Activated T-helper 1 cell treated with anti-CD3 and anti-CD28 coated beads, Interleukin-12 subunit alpha, Interleukin-12 subunit beta, Interleukin-2, Interleukin-4 antibody, amounts not matched to agents 30 ng/mL and 10 ng/mL and 1 ng/mL, durations not matched to agents 14 hours and 24 hours and 36 hours (primary cell): ENCODE measurements at places on chromosomes 7 and 10. TPM values are rescaled to one million over a fixed set of nuclear protein-coding genes. Genes with fewer than 3 reads are reported as not detected.

DNA sequence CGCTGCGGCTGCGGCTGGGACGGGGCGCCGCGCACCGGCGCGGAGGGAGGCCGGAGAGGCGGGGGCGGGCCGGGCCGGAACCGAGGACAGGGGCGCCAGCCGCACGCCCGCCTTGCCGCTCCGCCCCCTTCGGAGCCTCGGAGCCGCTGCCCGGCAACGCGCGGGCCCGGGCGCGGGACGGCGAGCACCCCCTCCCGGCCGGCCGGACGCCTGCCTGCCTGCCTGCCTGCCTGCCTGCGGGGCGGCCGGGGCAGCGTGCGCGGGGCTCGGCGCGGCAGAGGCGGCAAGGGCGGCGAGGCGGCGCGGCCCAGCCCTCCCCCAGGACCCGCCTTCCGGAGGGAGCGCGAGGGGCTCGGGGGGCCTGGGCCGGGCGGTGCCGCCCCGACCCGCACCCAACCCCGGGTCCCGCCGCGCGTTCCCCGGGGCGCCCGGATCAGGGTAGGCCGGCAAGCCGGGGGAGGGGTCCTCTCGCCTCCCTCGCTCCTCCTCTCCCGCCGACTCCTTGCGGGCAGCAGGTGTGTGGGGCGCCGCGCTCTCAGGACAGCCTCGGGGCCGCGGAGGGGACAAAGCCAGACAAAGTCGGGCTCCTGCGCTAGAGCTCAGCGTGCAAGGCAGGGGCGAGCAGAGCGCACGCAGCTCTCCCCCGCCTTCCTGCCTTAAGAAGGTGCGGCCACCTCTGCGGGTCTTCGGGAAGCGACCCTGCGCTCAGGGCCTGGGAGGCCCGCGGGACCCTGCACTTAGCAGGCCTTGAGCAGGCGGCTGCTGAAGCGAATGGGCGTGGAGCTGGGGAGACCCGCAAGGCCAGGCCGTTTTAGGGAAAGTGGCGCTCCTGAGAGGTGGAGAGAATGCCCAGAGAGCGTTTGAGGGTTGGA is at the start of gene KIAA1549:
Gene KIAA1549, minus strand, starts transcription at position 58 of the 872 bp plus-strand sequence. CDS start 120 bp downstream, outside the sequence.
- DNase-seq, result peak; percentile 52
- H3K36me3 ChIP-seq, result no peaks in the 10 kb centered on the region
- peak within 1 kb of the TSS; percentile 85 for H3K4me3 ChIP-seq
- H3K27ac ChIP-seq, result peak within 1 kb of the TSS; percentile 63
- peaks cover 50% of the 10 kb centered on the region for H3K27me3 ChIP-seq
- peaks cover 9% of the 10 kb centered on the region for H3K4me1 ChIP-seq

DNA sequence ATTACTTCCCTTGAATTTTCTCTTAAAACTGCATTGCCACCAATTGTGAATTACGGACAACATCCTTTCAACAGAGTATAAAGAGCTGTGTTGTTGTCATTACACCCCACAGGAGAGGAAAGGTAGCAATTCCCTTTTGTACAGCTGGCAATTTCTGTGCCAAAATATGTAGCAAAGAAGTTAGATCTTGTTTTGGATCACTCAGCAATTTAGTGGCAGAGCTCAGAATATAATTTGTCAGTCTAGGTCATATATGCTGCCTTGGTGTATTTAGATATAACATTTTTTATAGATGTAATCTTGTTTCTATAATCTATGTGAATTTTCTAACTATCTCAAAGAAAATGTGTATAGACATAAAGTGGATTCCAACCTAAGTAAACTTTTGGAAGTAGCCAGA is 38.8 kb downstream of the NRBF2 start:
- no peaks in the 10 kb centered on the region for H3K27me3 ChIP-seq
- H3K4me3 ChIP-seq, result peak overlapping the region; percentile 53
- H3K36me3 ChIP-seq, result peaks cover 64% of the 10 kb centered on the region
- H3K4me1 ChIP-seq, result peaks cover 80% of the 10 kb centered on the region
- no peak for DNase-seq

DNA sequence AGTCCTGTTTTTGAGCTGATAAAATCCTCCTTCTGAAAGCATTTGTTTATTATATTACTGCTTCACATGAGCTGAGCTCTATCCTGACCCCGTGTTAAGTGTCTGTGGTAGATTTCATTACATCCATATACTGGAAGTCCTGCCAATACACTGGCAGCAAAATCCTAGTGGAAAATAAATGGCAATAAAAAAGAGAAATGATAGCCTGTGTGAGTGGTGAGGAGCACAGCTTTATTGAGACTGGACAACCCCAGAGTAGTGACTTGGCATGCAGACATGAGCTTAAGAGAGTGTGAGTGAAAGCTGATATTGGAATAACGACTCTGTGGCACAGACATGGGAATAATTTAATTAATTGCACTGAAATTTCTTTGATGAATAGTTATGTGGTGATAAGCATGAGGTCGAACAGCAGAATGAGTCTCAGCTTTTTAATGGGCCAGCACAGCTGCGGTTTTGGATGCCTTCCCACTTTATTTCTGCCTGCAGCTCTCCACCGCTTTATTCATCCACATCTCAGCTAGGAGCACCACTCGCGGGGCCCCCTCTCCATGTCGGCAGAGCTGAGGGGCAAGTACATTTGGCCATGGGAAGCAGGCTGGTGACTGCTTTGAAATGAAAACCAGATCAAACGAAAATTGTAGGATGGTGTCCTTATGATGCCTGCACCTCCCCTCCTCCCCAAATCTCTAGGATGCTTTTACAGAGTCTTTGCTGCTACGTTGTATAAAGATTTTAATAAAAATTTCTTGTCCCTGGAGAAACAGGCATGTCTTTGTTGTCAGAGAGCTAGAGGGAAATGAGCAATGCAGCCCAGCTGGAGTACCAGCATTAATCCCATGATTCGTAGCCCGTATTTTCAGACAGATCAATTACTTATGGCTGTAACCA is 494.3 kb downstream of the AUTS2 start:
- no peak overlapping the region for H3K4me3 ChIP-seq
- H3K36me3 ChIP-seq, result no peaks in the 10 kb centered on the region
- H3K4me1 ChIP-seq, result no peaks in the 10 kb centered on the region
- DNase-seq, result no peak
- H3K27me3 ChIP-seq, result no peaks in the 10 kb centered on the region

DNA sequence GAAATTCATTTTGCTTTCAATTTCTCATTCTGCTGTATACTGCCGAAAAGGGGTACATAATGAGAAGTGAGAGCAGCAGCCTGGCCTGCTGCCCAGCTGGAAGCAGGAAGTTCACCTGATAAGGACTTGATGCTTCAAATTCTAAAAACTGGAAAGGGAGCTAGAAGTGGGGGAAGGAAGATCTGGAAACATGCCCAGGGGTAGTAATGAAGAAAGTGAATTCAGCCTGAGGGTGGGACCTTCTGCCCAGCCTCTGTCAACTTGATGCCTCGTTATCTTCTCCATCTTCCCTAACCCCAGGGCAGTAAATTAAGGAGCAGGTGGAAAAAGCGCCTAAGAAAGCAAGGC is 69.4 kb downstream of the ARMH3 start:
- no peak for DNase-seq
- H3K27ac ChIP-seq, result peak overlapping the region; percentile 54
- no peaks in the 10 kb centered on the region for H3K27me3 ChIP-seq
- no peak overlapping the region for H3K4me3 ChIP-seq

- no peak for DNase-seq
- H3K27ac ChIP-seq, result no peak overlapping the region
- H3K36me3 ChIP-seq, result no peaks in the 10 kb centered on the region
- H3K4me1 ChIP-seq, result no peaks in the 10 kb centered on the region
These were observed 363.7 kb downstream of the ADRA2A start for GRCh38 chr10:111440501-111440900.

DNA sequence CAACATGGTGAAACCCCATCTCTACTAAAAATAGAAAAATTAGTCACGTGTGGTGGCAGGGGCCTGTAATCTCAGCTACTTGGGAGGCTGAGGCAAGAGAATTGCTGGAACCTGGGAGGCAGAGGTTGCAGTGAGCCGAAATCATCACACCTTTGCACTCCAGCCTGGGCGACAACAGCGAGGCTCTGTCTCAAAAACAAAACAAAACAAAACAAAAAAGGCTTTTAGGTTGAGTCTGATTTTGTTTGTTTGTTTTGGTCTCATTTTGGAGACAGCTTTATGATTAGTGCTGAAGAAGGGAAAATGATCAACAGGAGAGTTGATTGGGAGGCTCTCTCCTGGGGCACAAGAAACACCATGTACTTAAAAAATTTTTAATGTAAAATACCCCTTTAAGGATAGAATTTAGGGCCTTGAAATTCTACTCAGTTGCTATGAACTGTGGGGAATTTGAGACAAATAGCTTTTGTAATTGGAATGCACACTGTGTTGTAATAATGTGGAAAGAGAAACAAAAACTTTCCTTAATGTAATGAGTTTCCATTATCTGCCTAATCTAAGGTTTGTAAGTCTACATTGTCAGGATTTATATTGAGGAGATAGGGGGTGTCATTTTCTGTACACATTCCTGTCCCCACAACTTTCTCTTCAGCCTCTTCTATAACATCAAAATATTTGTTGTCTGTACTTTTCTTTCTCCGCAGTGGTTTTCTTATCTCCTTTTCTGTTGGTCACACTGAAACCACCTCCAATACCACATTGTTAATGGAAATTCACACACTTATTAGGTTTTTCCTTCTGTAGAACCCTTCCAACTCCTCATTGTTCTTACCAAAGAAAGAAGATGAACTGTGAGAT is 41.3 kb downstream of the ARID5B start:
- peaks cover 68% of the 10 kb centered on the region for H3K4me1 ChIP-seq
- DNase-seq, result no peak
- H3K27me3 ChIP-seq, result no peaks in the 10 kb centered on the region
- peak overlapping the region; percentile 77 for H3K4me3 ChIP-seq

DNA sequence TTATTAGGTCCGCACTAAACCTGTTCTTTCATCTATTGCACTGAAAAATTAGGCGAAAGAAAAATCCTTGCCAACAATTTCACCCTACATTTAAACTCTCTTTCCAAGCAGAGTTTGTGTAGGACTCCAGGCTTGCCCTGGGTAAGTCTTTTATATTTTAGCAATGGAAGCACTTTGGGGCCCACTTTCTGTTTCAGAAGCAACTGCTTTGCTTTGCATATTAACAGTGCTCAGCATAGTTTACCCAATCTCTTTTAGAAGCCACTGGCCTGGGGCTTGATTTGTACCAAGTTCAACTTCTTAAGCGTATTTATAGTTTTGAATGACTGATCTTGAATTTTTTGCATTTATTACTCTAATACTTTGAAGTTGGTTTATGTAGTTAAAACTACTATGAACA is 78.8 kb upstream of the MDFIC start:
- peaks cover 4% of the 10 kb centered on the region for H3K36me3 ChIP-seq
- H3K27ac ChIP-seq, result no peak overlapping the region
- H3K4me3 ChIP-seq, result no peak overlapping the region
- H3K27me3 ChIP-seq, result peaks cover 2% of the 10 kb centered on the region

DNA sequence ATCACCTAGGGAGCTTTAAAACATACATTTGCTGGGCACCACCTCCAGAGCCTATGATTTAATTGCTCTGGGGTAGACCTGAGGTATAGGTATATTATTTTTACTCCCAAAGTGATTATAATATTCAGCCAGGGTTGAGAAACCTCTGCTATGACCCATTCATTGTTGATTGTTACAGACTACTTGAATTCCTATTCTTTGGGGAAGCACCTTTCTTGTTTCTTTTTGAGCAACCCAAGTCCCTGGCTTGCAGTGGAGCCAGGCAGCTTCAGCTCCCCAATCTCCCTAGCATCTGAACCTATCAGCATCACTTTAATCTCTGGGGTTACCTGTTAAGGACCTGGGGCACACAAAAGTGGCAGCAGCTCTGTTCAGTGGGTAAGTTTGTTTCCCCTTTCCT is 8.6 kb downstream of the PRKG1 start:
- H3K27me3 ChIP-seq, result no peaks in the 10 kb centered on the region
- no peak overlapping the region for H3K4me3 ChIP-seq
- H3K36me3 ChIP-seq, result no peaks in the 10 kb centered on the region
- DNase-seq, result no peak
- no peak overlapping the region for H3K27ac ChIP-seq
- H3K4me1 ChIP-seq, result no peaks in the 10 kb centered on the region

DNA sequence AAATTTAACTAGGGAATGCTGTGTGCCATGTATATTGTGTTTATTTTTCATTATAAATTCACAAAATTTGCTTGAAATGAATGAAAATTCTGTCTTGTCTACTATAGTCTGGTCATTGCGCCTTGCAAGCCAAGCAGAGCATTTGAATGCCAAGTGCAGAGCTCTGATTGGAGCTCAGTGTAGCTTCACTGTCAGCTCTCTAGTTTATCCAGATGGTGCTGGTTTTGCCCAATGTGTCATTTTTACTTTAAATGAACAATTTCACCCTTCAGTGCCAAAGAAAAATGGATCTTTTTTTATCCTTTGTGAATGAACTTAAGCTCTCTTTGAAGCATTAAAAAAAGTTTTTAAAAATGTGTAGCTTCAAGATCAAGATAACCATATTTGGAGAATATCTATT is 225.6 kb upstream of the CACNA2D1 start:
- H3K4me3 ChIP-seq, result no peak overlapping the region
- DNase-seq, result no peak
- H3K4me1 ChIP-seq, result no peaks in the 10 kb centered on the region
- no peaks in the 10 kb centered on the region for H3K36me3 ChIP-seq
- H3K27me3 ChIP-seq, result no peaks in the 10 kb centered on the region

GRCh38 chr7:83850125-83850524 is 201.2 kb upstream of the SEMA3E start:
- H3K27ac ChIP-seq, result no peak overlapping the region
- H3K27me3 ChIP-seq, result no peaks in the 10 kb centered on the region
- no peaks in the 10 kb centered on the region for H3K36me3 ChIP-seq
- no peaks in the 10 kb centered on the region for H3K4me1 ChIP-seq

DNA sequence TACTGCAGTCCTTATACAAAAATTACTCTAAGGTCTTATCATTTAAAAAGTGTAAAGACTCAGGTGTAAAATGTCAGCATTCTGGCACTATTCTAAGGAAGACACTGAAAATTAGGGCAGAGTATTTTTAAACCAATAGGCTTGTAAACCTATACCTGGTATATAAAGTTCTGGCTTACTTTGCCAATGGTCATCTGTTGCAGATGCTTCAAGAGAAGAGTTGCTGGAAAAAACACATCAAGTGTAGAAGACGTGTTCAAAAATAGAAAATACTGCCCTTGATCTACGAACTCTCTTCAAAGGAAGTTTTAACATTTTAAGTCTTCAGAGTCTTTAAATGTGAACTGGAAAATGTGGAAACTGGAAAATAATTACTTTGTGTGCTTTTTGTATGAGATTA is 23.9 kb downstream of the NT5C3A start:
- H3K27ac ChIP-seq, result peak overlapping the region; percentile 72
- H3K4me1 ChIP-seq, result peaks cover 59% of the 10 kb centered on the region

- peaks cover 46% of the 10 kb centered on the region for H3K4me1 ChIP-seq
- H3K27me3 ChIP-seq, result no peaks in the 10 kb centered on the region
- H3K27ac ChIP-seq, result peak overlapping the region; percentile 41
- peaks cover 41% of the 10 kb centered on the region for H3K36me3 ChIP-seq
These were observed 43.7 kb upstream of the DGKI start for GRCh38 chr7:137890449-137890921.

DNA sequence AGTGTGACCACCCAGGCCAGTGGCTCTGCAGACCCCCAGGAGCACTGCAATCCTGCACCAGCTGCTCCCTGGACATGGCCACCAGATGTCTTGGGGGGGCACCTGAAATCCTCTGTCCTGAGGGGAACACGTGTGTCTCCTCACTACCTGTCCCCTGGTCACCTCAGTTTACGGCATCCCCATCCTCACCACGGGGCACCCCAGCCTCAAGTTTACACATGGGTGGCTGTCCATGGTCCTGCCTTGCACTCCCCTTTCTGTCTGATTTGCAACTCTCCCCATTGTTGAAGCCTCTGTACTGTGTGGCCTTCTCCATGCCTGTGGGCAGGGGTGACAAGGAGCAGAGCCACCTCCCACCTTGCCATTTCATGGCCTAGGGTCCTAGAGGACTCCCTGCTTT is 67.2 kb downstream of the RAMP3 start:
- no peak overlapping the region for H3K4me3 ChIP-seq
- H3K4me1 ChIP-seq, result no peaks in the 10 kb centered on the region
- no peak overlapping the region for H3K27ac ChIP-seq
- peaks cover 22% of the 10 kb centered on the region for H3K27me3 ChIP-seq

The CCDC172 gene
- not detected in 2 replicates for total RNA-seq

The ERVW-1 gene
- total RNA-seq, result not detected in 2 replicates

The PRLHR gene
- total RNA-seq, result not detected in 2 replicates

The CUEDC2 gene
- 59.0 and 59.4 TPM in 2 replicates for total RNA-seq

The PDE6C gene
- total RNA-seq, result not detected in 2 replicates
